ENCODE measurements at places on chromosomes 5 and 9.

- DNase-seq: no peak
These were observed 94.5 kb downstream of the TTLL11 start for GRCh38 chr9:121998513-121999049.

- no peak for DNase-seq
These were observed 96.1 kb downstream of the FBN2 start for GRCh38 chr5:128441941-128442350.

DNA sequence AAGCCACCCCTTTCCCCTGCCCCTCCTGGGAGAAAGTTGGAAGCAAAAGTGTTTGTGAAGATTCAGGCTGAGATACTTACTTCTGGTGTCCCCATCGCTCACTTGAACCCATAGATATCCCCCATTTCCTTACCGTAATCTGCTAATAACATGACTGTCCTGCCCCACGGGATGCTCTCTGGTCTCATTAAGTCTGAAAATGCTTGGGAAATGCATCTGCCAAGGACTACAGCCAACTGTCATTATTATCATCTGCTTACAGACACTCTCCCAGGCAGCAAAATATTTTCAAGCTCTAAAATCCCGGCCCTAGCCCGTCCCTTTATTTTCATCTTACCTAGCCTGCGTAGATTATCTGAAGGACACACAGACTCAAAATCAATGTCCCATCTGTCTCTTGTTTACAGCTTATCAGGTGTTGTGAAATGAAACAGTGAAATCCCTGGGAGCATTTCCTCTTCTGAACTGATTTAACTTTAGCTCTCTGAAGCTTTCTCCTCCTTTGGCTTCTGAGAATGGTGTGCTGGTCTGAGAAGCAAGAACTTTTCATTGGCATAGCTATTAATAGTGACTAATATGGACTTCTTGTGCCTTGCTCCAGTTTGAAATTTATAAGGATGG lies 126.9 kb upstream of the OSMR start:
- no peak for DNase-seq

GRCh38 chr5:8694545-8694944 lies 825.6 kb downstream of the MTRR start:
- DNase-seq: no peak

GRCh38 chr5:154783774-154784460 lies 28.7 kb downstream of the LARP1 start:
- DNase-seq: no peak

- no peak for DNase-seq
These were observed 10.4 kb upstream of the ZSWIM6 start for GRCh38 chr5:61321669-61322068.

GRCh38 chr9:81737871-81738507 lies 48.6 kb upstream of the TLE1 start:
- DNase-seq: no peak

- no peak for DNase-seq
These were observed 6.8 kb upstream of the PRUNE2 start for GRCh38 chr9:76912636-76913275.

- DNase-seq: no peak
These were observed 29.2 kb downstream of the NSUN2 start for GRCh38 chr5:6603643-6604042.

DNA sequence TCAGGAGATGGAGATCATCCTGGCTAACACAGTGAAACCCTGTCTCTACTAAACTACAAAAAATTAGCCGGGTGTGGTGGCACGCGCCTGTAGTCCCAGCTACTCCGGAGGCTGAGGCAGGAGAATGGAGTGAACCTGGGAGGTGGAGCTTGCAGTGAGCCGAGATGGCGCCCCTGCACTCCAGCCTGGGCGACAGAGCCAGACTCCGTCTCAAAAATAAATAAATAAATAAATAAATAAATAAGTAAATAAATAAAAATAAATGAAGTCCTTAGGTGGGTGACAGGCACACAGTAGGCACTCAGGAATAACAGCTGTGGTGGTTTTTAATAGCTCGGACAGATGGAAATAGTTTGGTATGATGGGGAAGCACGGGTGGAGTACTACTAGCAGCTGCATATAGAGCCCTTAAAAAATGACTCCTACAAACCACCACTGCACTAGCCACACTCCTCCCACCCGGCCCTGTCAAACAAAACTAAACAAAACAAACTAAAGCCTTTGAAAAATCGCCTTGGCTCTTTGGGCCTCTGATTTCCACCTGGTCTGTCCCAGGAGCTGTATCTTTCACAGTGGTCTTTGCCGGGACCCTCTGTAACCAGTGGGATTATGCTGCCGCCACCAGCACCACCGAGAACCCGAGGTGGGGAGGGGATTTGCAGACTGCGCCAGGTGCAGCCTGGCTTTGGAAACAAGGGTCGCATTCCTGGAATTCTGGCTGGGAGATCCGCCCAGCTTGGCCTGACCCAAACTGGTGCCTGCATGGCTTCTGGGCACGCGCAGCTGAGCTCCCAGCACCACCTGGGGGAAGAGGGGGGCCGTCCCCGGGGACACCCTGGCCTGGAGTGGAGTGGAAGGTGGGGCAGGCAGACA lies 5.1 kb upstream of the WDR5 start:
- no peak for DNase-seq

DNA sequence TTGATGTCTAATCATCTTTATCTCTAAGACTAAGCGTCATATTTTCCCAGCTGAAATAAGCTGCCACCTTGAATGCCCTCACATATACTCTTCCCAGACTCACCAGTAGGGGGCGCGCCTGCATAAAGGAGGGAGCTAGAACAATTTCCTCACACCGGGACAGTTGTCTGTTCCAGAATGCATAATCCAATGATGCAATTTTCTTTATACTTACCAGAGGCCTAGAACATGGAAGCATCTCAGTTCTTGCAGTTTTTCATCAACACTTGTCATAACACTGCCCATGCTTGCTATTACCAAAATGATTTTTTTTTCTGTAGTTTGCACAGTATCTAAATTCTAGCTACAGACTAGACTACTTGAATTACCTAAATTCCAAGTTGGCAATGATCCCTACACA lies 203.9 kb downstream of the FRMD3 start:
- peak; percentile 53 for DNase-seq

DNA sequence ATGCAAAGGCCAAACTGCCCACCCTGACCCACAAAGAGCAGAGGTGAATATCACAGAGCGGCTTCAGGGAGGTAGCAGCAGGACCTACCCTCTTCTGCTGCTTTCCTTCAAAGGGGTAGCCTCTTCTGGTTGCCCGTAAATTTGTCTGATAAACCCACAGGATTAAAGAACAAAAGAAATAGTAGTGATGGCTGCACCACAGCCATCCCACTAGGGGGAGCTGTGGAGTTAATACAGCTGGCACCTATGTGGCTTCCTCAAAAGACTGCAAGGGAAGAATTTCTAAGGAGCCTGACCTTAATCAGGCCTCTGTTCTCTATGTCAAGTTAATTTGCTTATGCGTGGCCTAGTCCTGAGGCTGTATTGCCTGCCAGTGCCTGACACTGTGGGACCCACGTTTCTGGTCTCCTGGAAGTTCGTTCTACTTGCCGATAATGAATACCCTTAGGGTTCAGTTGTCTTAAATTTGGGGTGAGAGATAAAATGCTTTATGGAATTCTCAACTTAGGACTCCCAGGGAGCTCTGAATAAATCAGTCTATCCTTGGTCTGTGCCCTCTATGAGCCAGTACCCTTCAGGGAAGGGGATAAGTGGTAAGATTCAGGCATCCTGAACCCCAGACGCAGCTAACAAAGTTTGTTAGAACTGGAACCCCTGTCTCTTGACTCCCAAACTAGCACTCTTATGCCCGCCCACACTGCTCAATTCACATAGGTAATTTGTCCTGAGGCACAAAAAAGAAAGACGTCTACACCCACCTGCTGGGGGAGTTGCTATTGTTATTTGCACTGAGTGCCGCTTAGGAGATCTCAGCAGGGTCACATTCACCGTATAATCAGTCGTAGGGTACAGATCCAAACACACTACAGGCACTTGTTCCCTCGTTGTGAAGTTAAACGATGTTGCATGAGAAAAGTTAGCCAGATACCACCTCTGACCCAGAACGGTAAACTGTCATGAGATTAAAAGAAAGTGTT lies 77.1 kb downstream of the SUSD1 start:
- DNase-seq: peak; percentile 66

DNA sequence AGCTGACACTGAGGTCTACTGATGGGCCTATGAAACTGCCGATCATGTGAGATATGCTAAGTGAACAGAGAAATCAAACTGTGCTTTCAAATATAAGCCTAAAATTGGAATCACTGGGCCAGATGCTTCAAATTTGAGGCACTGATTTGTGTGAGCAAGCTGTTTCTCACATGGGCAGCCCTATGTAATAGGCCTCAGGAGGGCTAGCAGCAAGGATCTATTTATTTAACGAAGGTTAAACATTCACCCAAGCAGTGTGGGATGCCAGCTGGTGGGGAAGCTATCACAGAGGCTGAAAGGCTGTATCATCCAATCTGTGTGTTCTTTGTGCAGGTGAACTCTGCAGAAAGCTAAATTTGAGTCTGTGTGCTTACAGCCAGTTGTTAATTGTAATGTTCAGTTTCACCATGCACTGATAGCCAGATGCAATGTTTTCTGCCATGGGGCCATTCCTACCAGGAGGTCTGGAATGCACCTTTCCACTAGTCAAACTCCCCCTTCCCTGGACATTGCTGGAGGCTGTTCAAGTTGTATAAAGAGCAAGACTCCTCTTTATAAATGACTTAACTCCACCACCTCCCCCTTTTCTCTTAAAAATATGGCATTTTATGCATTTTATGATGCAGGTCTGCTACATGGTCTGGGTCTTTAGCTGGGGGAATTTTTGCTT lies 228.9 kb downstream of the SH3GL2 start:
- no peak for DNase-seq

DNA sequence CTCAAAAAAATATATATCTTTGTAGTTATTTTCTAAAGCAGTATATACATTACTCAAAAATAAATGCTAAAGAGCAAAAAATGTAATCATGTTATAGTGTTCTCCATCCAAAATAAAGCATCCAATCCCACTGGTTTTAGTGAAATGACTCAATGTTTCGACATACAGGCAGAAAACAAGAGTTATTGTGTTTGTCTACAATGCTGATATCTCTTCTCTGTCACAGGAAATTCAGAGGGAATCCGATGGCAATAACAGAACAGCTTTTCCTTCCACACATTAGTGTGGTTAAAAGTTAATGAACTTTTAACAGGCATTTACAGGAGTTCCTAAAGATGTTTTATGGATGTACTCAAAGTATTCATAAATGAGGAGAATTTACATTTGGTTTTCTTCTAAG lies 12.0 kb downstream of the TTC33 start:
- no peak for DNase-seq

GRCh38 chr9:92141144-92142129 lies 26.2 kb upstream of the SPTLC1 start:
- DNase-seq: no peak

DNA sequence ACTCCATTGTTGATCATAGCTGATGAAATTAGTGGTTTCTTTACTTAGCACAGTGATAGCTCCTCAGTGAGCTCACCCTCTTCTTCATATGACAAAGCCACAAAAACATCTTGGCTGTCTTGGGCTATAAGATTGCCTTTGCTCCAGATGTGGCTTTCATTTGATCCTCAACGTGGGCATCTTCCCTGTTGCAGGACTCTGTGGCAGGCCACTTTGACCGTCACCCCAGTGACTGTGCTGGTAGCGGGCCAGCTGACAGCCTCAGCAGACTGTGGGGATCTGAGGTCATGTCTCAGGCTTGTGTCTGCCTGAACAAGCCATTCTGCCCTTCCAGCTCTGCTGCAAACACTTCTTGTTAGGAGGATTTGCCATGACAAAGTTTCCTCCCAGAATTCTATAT lies 422.2 kb downstream of the NR2F1-AS1 start:
- no peak for DNase-seq

- DNase-seq: no peak
These were observed 197.8 kb upstream of the NREP start for GRCh38 chr5:111954516-111955395.

- no peak for DNase-seq
These were observed 20.7 kb downstream of the COL5A1 start for GRCh38 chr9:134662143-134662876.

DNA sequence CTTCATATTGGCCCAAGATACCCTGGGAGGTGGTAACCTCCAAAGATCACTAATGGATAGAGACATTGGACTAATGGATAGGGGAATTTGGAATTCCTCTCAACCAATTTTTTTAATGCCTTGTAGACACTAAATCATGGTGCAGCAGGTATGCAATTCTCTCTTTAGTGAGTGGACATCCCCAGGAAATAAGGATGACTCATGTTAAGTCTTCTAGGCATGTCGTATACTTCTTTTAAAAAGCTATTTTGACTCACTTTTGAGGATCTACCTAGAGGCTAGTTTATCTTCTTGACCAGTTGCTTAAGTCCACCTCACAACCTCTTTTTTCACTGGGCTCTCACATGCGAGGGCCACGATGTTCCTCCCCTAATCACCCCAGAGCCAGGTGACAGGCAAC lies 211.6 kb upstream of the CDH12 start:
- no peak for DNase-seq

- DNase-seq: no peak
These were observed 357.8 kb downstream of the TMEM167A start for GRCh38 chr5:82719368-82719767.

GRCh38 chr9:4077499-4078102 lies 222.3 kb downstream of the GLIS3 start:
- peak; percentile 10 for DNase-seq

- no peak for DNase-seq
These were observed 115.4 kb upstream of the FBXL7 start for GRCh38 chr5:15384581-15384980.

GRCh38 chr5:92704590-92704989 lies 876.4 kb downstream of the NR2F1-AS1 start:
- no peak for DNase-seq

DNA sequence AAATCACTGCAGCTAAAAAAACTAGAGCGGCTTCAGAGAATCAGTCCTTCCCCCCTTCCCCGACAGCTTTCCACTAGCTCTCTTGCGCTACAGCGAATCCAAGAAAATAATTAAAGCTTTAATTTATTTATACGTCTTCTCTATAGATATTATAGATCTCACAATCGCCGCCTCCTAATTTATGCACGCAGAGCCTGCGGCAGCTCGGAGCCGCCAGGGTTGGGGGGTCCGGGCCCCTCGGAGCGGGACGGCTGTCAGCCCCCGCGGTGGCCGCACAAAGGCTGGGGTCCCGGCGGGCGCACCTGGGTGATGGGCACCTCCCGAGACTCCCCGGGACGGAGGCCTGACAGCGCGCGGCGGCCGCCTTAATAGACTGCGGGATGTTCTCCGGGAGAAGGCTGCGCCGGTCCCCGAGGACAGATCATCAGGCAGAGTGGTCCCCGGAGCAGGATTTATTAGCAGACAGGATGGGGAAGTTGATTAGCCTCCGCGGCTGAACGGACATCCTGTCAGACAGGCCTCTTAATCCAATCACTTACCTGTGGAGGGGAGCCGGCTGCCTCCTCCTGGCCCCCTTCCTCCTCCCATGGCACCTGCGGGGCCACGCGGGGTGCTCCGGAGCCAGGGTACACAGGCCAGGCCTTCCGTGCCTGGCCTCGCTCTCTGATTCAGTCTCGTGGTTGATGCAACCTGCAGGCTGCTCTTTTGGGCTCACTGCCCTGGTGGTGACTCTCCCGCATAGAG lies 166.8 kb downstream of the MELK start:
- no peak for DNase-seq

Data from CD4-positive, alpha-beta T cell treated with Interferon alpha-2 for 1 hour (primary cell).